ENCODE measurements at places on chromosomes 3 and 15. TPM values are rescaled to one million over a fixed set of nuclear protein-coding genes. Genes with fewer than 3 reads are reported as not detected.

Gene GMPS
- polyA plus RNA-seq = 54.3 TPM

Gene UROC1
- polyA plus RNA-seq = not detected

Gene SNAPC5
- polyA plus RNA-seq = 17.9 TPM

Gene SNX22
- 0.33 TPM for polyA plus RNA-seq

Gene LCTL
- 0.12 TPM for polyA plus RNA-seq

Gene CADPS
- 0.17 TPM for polyA plus RNA-seq

Gene DNAJC13
- 11.3 TPM for polyA plus RNA-seq

Gene NPAP1
- not detected for polyA plus RNA-seq

Gene DHX30
- 35.5 TPM for polyA plus RNA-seq

Gene AADAC
- polyA plus RNA-seq = not detected

Gene IGF2BP2
- polyA plus RNA-seq = 43.6 TPM

Gene CCDC39
- polyA plus RNA-seq = not detected

Gene PIGZ
- 1.9 TPM for polyA plus RNA-seq

- no peak for DNase-seq
These were observed 22.4 kb downstream of the IFT122 start for GRCh38 chr3:129462361-129462968.

- DNase-seq = no peak
These were observed 50.5 kb upstream of the KCNMB2 start for GRCh38 chr3:178485756-178486155.

GRCh38 chr15:44573386-44573785, 36.4 kb downstream of the EIF3J start:
- DNase-seq = no peak

GRCh38 chr15:77023576-77024272, 28.8 kb downstream of the PSTPIP1 start:
- DNase-seq = no peak

DNA sequence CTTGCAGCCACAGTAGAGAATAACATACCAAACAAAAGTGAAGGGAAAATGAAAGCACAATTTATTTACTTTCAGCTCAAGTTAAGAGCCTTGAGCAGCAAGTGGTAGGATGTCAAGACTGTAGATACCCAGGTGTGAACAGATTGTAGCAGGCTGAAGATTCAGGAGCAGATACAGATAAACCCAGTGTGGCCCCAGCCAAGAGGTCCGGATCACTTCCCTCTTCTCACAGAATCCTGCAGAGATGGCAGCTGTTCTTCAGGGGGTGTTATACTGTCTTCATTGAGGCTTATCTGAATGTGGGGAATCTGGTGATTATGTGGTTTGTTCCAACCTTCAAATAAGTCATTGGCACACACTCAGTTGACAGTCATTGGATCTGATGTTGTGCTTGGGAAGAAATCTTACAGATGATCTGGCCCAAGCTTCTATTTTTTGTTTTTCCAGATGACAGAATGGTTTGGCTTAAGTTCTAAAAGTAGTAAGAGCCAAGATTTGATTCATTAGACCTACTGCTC, 2.2 kb downstream of the STARD9 start:
- no peak for DNase-seq

- no peak for DNase-seq
These were observed 532.2 kb downstream of the ROBO2 start for GRCh38 chr3:77571971-77572715.

GRCh38 chr15:63052961-63053698, 10.6 kb downstream of the TPM1 start:
- DNase-seq = no peak

DNA sequence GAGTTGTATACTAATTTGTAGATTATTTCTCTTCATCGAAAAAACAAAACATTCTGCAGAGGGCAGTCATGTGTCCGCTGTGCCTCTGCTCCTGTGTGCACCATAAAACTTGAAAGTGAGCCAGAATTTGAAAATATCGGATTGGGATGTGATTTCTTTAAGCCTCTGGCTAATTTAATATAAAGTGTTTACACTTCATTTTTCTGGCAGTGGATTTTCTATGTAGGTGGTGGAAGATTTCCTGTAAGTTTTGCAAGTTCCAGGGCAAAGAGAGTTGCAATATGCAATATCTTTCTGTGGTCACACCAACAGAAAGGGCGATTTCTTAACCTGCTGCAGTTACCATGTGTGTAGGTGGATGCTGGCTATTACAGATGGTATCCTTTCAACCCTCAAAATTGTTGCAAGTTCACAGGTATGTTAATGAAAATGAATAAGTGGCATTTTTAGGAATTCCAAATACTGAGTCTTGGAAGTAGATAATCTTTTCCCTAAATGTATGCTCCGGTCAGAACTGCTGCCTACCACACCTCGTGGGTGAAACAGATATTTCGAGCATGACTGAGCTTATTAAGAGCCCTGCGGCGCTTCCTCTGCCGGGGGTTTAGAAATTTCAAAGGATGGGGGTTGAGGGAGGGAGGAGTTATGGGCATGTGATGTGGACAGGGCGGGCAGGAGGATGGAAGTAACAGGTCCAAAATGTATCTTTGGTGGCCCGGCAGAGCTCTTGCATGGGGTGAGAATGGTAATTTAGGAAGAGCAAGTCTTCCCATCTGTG, 134.0 kb downstream of the PGPEP1L start:
- peak; percentile 85 for DNase-seq

DNA sequence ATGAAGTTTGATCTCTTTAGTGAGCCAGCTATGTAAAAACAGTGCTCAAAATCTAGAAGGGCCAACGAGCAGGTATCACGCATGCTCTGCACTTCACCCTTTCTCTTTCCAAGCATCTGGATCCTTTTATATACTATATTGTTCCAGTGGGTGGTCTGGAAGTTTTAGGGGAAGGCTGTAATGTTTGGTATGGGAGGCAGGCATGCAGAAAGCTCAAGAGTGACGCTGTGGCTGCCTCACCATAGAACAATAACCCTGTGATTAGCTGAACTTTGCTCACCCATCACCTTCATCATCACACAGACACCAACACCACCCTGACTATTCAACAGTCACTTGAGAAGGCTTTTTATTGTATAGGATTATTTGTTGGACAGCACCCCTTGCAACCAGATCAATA, 81.6 kb downstream of the FBN1 start:
- DNase-seq = no peak

DNA sequence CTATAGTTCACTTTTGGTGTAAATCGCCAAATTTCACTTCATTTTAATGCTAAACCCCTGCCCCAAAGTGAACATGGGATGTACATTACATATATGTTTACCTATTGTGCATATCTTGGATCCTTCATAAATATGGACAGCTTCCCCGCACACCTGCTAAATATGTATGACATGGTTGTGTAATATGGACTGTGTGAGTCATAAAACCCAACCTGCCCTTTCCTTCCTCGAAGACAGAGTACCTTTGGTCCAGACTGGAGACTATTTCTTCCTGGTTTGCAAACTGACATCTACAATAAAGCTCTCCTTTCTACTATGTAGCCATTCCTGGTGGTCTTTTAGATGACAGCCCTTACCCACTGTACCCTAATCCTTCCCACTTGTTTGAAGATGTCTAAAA, 12.4 kb downstream of the ACTC1 start:
- peak; percentile 37 for DNase-seq

DNA sequence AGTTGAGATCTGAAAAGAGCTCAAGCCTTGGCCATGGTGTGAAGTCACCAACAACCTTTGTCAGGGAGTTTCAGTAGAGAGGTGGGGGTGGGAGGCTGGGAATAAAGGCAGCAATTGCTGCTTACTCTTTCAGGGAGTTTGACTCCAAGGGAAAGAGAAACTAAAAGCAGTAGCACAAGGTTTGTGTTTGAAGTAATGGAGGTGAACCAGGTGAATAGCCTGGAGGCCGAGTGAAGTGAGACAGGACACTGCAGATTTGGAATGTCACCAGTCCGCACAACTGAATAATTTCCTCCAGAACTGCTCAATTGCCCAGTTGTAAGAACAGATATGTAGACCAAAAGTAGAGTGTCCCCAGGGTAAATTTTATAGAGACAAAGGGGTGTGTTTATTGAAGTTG, 44.1 kb downstream of the CD86 start:
- no peak for DNase-seq

DNA sequence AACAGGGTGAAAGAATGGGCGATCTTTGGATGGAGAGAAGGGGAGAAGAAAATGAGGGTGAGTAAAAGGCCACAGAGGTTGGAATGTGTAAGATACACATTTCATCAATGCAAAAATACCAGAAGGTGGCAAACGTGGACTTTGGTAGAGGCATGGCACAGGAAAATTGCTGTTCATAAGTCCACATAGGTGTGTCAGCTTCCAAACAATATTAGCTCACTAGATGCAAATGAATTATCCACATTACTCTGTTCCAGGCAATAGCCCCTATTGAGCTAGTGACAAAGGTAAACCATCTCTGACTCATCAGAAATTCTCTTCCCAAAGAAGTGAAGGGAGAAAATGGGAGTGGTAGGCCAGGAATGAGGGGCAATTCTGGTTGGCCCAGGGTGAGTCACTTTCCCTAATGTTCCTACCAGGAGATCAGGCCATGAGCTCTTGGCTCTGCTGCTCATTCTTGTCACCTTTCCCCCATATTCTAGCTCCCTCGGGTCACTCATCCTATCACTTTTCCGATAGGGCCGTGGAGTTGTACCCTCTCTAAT, 19.9 kb downstream of the ACKR2 start:
- peak; percentile 94 for DNase-seq

GRCh38 chr15:34799149-34800101, 4.1 kb upstream of the ACTC1 start:
- DNase-seq = no peak

GRCh38 chr15:57609805-57610529, 18.3 kb downstream of the MYZAP start:
- no peak for DNase-seq

GRCh38 chr3:97497138-97497537, 267.4 kb upstream of the ARL6 start:
- no peak for DNase-seq

- no peak for DNase-seq
These were observed 358.5 kb downstream of the ZNF385D start for GRCh38 chr3:21392526-21392925.

- DNase-seq = no peak
These were observed 3.0 kb downstream of the SMC4 start for GRCh38 chr3:160402221-160403027.

- DNase-seq = no peak
These were observed 83.7 kb upstream of the TP63 start for GRCh38 chr3:189547448-189547847.

GRCh38 chr3:39099242-39099641, 8.2 kb downstream of the GORASP1 start:
- DNase-seq = no peak

DNA sequence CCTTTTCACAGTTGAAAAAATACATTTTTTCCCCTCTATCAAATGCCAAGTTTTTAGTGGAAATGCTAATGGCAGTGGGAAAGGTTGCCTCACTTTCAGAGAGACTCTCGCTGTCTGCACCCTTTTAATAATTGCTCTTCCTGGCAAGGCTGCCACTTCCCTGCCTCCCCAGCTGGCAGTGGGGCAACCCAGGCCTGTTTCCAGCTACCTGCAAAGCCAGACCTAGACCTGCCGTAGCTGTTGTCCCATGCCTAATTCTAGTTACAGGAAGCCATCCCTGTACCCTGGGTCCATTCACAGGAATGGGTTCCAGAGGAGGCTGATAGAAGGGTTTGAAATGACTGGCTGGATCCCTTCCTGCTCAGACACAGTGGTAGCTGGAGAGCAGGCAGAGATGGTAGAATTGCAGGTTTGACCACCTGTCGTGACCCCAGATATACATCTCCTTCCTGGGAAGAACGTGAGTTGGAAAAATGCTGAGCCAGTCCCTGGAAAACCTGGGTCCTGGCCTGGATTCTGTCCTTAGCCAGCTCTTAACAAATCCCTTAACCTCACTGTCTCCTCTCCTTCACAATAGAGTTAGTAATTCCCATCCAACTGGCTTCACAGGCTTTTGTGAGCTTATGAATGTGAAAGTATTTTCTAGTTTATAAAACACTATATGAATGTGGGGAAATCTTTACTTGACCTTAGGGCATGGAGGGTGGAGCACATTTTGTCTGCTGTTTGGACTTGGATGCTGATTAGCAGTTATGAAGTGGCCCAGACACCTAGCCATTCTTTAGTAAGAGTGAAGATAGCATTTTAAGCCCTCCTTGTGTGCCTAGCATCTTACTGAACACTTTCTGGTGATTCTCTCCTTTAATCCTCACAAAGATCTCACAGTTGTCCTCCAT, 12.9 kb upstream of the ALPK3 start:
- DNase-seq = no peak

DNA sequence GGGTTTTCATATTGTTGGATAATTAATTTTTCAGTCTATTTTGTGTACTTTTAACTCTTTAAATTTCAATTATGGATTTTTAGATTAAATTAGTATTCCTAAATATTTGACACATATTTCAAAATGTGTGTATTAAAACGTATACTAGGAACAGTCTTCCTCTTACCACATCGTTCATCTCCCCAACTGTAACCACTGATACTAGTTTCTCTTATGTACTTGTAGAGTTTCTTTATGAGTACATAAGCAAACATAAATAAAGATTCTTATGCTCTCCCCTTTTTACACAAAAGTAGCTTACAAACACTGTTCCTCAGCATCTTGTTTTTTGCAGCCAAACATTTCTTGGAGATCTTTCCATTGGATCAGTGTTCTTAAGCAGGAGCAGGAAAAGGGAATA, 45.9 kb downstream of the CMSS1 start:
- no peak for DNase-seq

DNA sequence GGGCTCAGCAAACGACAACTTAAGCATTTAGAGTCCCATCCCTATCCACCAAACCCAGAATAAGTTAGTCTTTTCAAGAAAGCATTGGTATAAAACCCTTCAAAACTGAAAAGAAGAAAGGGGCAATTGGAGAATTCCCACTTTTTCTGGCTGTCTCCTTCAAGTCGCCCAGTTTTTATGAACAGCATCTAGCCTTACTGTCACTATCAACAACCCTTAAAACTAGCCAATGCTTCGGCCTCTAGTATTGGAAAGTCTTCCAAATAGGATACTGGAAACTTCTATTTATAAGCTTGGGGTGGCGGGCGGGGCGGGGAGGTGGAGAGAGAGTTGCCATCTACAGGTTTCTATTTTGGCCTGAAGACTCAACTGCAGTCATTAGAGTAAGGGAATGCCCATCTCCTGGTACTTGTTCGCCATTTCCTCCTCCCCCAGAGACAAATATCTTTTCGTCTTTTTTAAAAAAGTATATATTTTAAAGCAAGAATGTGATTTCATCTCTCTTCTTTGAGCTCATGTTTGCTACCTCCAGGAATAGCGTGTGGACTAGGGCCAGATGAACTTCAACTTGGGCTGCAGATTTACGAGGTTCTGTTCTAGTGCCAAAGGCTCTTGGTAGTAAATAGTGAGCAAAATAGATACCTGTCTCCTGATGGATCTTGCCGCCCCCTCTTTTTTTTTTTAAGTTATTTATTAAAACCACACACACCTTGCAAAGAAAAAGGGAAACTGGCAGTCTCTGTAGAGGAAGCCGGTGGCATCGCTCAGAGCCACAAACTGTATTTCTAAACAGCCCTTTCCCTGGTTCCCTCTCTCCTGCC, 2.7 kb downstream of the BCL6 start:
- no peak for DNase-seq

GRCh38 chr15:90660195-90660998, 56.7 kb upstream of the BLM start:
- peak; percentile 68 for DNase-seq

- no peak for DNase-seq
These were observed 32.3 kb upstream of the SLC6A1 start for GRCh38 chr3:10960255-10960654.
